Hepatocyte (in vitro differentiated cells): ENCODE measurements at places on chromosomes 6 and 20. TPM values are rescaled to one million over a fixed set of nuclear protein-coding genes. Genes with fewer than 3 reads are reported as not detected.

The APCDD1L gene
- total RNA-seq: 0.23 TPM in 1 of 2 replicates, not detected in the other

The ENTPD6 gene
- total RNA-seq: 58.1 and 80.4 TPM in 2 replicates

The C6orf58 gene
- 0.12 TPM in 1 of 2 replicates, not detected in the other for total RNA-seq

The RGS19 gene
- total RNA-seq: 8.1 and 8.8 TPM in 2 replicates

The MATN4 gene
- 0.57 TPM in 1 of 2 replicates, not detected in the other for total RNA-seq

The PRDM1 gene
- 19.1 and 19.3 TPM in 2 replicates for total RNA-seq

The OR12D3 gene
- not detected in 2 replicates for total RNA-seq

The OPN5 gene
- total RNA-seq: not detected in 2 replicates

The GMPR gene
- total RNA-seq: 6.1 and 8.7 TPM in 2 replicates

The SGK2 gene
- total RNA-seq: 20.6 and 21.2 TPM in 2 replicates
